ENCODE measurements at places on chromosomes 5 and 9.

DNA sequence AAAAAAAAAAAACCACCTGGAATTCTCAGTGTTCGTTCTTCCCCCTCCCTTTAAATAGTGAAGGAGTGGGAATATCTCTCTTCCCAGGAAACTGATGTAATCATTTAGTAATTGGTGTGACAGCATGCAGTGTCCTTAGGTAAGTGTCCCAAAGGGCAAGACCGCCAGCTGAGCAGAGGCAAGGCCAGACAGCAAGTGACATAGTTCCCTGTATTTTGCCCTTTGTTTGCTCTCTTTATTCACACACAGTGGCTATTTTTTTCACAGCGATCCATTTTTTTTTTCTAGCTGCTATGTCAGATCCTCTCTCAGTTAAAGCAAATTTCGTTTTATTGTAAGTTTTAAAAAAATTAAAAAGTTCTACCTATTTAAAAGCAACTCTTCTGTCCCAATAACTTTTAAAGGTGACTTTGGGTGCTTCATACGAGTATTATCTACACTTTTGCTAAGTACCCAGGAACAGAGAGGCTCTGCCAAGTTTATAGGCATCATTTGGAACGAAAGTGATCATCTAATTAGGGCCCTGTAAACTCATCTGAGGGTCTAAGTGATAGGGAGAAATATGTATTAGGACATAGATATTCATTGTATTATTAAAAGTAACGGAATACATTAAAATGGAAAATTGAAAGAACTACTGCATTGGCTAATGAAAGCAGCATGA lies 98.2 kb upstream of the ALDH1A1 start:
- no peak for DNase-seq

GRCh38 chr9:119159386-119159785 lies 209.8 kb downstream of the BRINP1 start:
- no peak for DNase-seq

DNA sequence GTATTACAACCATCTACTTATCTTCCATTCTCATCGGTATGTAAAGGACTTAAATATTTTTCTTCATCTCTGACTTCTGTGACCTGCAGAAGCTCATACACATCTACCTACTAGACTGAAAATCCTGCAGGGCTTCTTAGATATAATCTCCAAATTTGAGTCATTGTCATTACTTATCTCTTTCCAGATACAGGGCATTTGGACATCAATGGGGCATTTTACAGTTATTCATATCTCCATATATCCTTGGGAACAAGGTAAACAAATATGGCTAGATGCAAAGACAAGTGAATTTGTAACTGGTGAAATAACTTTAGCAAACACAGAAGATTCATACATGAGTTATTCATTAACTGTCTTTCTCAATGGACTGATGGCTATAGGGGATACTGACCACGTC lies 37.7 kb upstream of the IL7R start:
- no peak for DNase-seq

DNA sequence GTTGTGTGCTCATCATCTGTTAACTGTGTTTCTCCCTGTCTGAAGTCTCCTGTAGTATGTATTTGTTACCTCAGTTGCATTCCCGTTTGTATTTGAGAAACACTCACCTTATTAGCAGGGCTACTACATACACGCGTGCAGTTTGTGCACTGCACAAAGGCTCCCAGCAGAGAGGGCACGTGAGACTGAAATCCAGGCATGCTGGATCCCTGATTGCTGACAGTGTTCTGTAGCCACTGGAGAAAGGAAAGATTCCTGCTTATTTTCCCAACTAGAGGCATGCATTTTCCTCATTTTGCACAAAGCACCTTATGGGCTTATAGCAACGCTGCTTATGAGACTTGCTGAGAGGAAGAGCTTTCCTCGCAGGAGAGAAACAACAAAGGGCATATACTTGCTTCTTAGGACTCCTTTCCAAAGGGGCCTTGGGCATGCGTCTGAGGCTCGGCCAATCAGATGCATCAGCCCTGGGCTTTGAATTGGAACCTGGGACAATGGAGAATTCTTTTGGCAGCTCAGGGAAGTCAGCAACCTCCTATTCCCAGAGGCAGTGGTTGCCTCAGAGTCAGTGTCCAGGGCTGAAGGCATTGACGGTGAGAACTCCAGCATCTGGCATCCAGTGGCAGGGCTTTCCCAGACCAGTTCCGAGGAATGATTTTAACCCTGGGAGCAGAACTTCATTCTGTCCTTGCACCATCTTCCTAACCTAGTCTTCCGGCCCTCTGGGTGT lies 9.9 kb upstream of the MEGF10 start:
- DNase-seq = no peak

- no peak for DNase-seq
These were observed 2.3 kb upstream of the ACSL6 start for GRCh38 chr5:132013711-132014110.

DNA sequence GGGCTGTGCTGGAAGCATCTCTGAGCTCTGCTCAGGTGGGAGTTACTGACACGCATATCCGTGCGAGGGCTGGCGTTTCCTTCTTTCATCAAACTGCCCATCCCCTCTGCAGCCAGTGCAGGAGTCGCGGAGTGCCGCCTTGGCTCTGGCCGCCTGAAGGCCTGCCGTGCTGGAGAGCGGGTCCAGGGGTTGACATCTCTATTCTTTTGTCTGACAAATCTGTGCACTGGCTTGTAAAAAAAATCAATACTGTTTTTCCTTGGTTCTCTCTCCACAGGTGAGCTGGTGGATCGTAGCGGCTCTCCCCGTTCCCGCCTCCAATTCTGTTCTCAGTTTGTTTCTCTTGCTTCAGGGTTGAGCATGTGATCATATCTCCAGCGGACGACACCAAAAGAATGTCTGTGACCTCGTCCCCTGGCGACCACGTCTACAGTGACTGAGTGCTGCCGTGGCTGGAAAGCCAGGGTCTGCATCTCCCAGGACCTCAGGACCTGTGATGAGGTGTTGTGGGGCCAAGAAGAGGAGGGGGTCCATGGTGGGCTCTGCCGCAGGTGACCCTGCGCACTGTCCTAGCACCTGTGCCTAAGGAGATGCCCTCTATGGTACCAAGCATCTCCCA lies 214.3 kb upstream of the IRX4 start:
- DNase-seq = no peak

DNA sequence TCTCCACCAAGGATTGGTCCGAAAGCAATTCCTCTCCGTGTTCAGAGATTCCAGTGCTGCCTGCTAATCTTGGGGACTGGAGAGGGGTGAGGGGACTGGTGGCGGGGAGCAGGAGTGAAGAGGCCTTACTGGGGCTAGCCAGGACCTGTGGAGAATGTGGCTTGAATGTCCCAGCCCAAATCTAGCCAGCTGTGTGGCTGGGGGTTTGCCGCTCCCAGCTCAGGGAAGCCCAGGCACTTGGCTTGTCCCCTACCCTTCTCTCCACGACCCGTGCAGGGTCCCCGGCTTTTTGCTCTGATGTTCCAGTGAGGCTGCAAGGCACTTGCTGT lies 2.4 kb downstream of the N4BP3 start:
- no peak for DNase-seq

GRCh38 chr5:72314571-72315172 lies 5.4 kb downstream of the MRPS27 start:
- DNase-seq = no peak

GRCh38 chr9:73039271-73040263 lies 86.7 kb upstream of the ALDH1A1 start:
- no peak for DNase-seq

DNA sequence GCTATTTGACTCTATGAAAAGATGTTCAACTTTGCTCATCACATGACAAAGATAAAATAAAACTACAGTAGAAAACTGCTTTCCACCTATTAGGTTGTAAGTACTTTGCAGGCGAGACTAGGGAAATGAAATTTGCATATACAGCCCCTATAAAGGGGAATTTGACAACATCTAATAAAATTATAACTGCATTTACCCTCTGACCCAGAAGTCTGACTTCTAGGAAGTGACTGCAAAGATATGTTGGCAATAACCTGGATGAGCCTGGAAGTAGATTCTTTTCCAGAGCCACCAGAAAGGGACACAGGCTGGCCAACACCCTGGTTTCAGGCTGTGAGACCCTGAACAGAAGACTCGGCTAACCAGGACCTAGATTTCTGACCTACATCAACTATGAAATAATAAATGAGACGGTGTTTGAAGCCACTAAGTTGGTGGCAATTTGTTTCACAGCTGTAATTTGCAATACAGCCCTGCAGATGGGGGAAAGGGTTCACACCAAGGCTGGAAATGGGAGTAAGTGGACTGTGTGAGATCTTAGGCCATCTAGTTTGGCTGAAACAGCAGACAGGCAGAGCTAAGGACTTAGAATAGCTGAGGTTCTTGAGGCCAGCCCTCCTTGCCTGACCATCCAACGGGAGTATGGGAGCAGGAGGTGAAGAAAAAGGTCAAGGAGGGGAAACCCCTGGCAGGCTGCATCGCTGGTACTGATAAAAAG lies 106.6 kb downstream of the SIL1 start:
- DNase-seq = no peak

- no peak for DNase-seq
These were observed 47.4 kb upstream of the SNCAIP start for GRCh38 chr5:122264610-122265009.

- no peak for DNase-seq
These were observed 55.9 kb downstream of the FNBP1 start for GRCh38 chr9:129987047-129987446.

DNA sequence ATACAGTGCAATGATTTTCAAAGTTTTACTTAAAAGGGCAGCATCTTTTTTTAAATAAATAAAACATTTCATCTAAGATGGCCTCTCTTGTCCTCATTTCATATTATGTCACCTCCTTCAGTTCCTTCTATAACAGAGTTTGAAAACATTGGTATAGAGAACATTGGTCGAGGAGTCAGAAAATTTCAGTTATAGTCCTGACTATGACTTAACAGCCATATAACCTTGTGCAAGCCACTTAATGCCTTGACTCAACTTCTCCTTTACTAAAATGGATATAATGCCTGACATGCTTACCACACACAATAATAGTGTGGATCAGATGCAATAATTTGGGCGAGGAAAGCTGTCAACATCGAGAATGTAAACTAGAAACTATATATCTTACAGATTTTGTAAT lies 22.6 kb downstream of the SSBP2 start:
- DNase-seq = no peak

GRCh38 chr5:153807801-153808200 lies 230.9 kb downstream of the FAM114A2 start:
- DNase-seq = no peak

GRCh38 chr9:131589993-131590392 lies 44.7 kb downstream of the PRRT1B start:
- no peak for DNase-seq

- no peak for DNase-seq
These were observed 285.8 kb upstream of the TNC start for GRCh38 chr9:115403753-115404152.

GRCh38 chr9:137464291-137464999 lies 5.3 kb upstream of the NSMF start:
- no peak for DNase-seq

DNA sequence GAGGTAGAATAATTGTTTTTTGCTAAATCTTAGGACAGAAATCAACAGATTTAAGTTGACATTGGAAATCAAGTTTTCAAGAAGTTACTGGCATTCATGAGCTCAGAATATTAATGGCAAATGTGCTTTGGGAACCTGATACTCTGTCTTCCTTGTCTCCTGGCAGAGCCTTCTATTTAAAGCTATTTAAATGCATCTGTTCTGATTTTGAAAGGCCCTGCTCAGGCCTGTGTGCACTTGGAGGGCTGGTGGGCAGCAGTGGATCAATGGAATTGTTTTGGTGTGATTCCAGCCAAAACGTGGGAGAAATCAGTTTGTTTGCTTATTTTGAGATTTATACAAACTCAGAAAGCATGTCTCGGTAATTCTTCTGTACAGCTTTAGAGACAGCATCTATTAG lies 38.5 kb downstream of the FBXL7 start:
- DNase-seq = no peak

- no peak for DNase-seq
These were observed 131.3 kb upstream of the NR3C1 start for GRCh38 chr5:143534761-143535154.

GRCh38 chr5:101796427-101796826 lies 499.7 kb downstream of the SLCO4C1 start:
- DNase-seq = no peak

GRCh38 chr5:43245724-43246385 lies 53.8 kb downstream of the NIM1K start:
- DNase-seq = no peak

GRCh38 chr5:539469-540070 lies 15.3 kb upstream of the SLC9A3 start:
- no peak for DNase-seq

DNA sequence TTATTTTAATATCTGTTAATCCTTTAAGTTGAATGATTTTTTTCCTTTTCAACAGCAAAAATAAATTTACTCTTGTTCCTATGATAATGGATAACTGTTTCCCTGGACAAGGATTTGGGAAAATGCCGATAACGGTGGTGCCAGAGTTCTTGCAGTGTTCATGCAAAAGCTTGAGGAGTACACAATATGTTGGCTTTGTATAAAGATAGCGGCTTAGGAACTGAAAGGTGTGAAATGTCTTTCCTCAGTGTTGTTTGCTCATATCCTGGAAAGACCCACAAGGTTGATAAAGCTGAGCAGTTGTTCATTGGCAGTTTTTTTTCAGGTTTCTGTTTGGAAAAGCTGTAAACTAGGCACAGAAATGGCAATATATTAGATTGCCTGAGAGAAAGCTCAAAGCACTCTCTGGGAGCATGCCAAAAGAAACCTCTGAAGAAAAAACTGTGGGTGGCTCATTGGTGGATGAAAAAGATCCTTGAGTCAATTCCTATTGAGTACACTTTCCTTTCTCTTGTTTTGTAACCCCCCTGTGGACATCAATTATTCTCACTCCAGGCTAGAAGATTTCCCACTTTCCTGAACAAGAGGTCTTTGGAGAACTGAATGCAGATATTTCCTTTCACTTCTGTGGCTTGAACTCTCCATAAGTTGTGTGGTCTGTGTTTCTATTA lies 117.2 kb upstream of the RGMB start:
- DNase-seq = no peak

- peak; percentile 43 for DNase-seq
These were observed 96.5 kb downstream of the GADD45G start for GRCh38 chr9:89701221-89701798.

All from naive thymus-derived CD4-positive, alpha-beta T cell (primary cell).